ENCODE measurements at places on chromosomes 2 and 18.

DNA sequence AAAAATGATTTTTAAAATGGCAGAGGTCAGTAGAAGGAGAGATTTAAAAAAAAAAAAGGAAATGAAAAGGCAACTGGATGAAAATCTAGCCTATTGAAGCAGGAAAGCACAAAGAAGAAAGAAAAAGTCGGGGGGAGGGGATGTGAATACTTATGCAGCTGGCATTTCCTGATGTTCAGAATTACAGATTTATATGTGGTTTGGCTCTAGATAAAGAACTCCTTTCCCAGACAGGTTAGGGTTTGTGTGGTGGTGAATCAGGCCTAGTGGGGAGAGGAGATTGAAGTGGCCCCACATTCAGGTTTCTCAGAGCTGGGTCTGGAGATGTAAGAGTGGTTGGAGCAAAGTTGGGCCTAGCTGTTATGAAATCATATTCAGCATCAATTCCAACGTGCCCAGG is 394.4 kb downstream of the FIGN start:
- no peak for DNase-seq

DNA sequence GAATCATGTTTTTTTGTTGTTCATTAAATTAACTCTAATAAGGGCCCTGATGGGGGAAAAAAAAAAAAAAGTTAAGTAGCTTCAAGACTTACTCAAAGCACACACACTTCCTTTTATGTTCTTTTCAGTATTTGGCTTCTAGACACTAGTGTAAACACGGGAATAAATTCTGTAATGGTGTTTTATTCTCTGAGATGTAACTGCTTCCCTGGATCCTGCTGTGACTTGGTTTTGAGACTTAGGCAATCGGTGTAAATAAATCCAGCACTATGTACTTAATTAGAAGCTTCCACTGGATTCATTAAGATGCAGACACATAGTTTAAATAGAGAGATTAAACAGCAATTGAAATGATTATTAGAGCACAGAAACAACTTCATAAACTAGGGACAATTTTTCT is 26.1 kb upstream of the AP1S3 start:
- DNase-seq = no peak

DNA sequence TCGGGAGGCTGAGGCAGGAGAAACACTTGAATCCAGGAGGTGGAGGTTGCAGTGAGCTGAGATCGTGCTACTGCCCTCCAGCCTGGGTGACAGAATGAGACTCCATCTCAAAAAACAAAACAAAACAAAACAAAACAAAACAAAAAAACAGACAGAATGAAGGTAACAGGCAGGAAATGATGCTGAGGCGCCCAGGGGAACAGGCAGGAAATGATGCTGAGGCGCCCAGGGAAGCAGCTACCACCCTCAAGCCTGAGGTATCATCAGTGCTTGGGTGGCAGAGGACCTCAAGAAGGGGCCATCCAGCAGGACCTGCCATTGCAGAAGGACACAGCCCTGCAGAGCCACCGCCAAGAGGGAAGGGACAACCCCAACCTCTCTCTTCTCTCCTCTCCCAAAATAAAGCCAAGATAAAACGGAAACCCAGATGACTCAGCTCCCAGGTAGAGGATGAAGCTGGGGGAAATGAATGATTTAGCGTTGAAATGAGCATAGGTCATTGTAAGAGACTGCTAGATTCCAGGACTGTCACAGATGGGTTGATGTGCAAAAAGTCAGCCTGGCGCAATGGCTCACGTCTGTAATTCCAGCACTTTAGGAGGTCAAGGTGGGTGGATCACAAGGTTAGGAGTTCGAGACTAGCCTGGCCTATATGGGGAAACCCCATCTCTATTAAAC is 19.3 kb downstream of the SOWAHC start:
- no peak for DNase-seq

- DNase-seq = no peak
These were observed 72.9 kb downstream of the ZBTB7C start for GRCh38 chr18:48336332-48336731.

DNA sequence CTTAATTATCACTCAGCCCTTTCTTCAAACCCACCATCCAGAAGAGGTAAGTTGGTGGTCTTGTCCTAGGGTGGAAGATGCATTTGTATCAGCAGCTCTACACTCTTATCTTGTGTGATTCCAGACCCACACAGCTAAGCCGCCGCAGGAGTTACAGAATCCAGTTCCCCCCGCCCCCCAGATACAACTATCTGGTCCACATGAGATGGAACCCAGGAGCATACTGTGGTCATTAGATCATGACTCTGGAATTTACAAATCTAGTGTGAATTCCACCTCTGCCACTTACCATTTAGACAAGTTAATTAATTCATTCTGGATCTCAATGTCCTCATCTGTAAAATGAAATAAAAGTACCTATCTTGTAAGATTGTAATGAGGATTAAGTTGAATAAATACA is 486.4 kb downstream of the BCL11A start:
- DNase-seq = no peak

GRCh38 chr2:210195101-210195852 is 24.1 kb upstream of the KANSL1L start:
- no peak for DNase-seq

DNA sequence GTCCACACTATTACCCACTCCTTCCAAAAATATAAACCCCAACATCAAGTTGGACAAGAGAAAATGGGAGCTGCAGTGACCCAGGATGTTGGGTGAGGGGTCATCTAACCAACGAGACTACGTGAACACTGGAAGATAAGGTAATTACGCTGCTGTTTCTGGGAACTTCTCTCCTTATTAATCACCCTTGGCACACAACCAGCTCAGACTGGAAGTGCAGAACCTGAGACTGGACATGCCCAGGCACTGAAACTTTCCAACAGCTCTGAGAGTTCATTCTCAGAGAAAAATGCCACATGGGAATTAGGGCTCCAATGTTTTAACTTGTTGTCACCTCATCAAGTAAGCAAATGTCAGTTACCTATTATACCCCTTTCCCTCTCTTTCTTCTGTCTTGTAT is 135.3 kb downstream of the CCDC148 start:
- no peak for DNase-seq

DNA sequence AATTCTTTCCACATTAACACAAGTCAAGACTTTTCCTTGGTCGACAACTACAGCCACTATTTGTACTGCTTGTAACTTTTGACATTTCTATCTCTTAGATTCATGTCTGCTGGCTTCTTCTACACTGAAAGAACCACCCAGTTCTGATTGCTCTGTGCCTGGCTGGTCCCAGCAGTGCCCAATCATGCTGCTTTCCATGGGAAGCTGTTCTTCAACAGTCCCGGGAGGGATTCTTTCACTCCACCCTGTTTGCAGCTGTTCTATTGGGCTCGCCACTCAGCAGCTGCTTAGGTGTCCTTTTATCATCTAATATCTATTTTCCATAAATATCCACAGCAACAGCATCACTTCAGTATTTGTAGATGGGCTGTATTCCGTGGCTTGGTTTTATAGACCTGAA is 471.1 kb upstream of the SMIM21 start:
- DNase-seq = no peak

- DNase-seq = no peak
These were observed 78.6 kb upstream of the RANBP2 start for GRCh38 chr2:108640731-108641130.

DNA sequence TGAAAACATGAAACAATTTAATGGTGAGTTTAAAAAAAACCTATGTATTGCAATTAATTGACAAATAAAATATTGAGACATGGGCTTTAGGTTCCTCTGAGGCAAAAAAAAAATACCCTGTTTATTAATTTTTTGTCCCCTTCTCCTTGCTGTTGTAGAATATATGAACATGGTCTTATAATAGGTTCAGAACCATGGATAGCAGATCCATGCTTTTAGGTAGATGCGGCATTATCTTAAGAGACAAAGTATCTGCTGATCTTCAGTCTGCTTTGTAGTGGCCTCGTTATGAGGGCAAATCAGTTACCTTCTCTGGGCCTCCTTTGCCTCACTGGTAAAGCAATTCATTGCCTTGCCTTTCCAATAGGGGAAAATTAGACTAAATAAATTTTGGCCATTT is 850.7 kb downstream of the NRXN1 start:
- no peak for DNase-seq

- no peak for DNase-seq
These were observed 327 bp downstream of the LTBP1 start for GRCh38 chr2:32947076-32947483.

GRCh38 chr2:233451950-233452349 is 97.7 kb downstream of the DGKD start:
- DNase-seq = no peak

GRCh38 chr2:106044021-106044420 is 150.1 kb downstream of the UXS1 start:
- DNase-seq = no peak

- DNase-seq = no peak
These were observed 50.3 kb upstream of the ZBTB7C start for GRCh38 chr18:48459465-48459864.

DNA sequence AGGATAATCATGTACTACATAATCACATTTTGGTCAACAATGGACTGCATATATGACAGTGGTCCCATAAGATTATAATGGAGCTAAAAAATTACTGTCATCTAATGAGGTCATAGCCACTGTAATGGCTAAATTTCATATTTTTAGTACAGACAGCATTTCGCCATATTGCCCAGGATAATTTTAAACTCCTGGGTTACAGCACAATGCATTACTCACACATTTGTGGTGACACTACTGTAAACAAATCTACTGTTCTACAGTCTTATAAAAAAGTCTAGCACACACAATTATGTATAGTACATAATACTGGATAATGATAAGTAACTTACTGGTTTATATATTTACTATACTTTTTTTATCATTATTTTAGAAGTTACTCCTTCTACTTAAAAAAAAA is 12.8 kb downstream of the EIF2AK2 start:
- DNase-seq = no peak

DNA sequence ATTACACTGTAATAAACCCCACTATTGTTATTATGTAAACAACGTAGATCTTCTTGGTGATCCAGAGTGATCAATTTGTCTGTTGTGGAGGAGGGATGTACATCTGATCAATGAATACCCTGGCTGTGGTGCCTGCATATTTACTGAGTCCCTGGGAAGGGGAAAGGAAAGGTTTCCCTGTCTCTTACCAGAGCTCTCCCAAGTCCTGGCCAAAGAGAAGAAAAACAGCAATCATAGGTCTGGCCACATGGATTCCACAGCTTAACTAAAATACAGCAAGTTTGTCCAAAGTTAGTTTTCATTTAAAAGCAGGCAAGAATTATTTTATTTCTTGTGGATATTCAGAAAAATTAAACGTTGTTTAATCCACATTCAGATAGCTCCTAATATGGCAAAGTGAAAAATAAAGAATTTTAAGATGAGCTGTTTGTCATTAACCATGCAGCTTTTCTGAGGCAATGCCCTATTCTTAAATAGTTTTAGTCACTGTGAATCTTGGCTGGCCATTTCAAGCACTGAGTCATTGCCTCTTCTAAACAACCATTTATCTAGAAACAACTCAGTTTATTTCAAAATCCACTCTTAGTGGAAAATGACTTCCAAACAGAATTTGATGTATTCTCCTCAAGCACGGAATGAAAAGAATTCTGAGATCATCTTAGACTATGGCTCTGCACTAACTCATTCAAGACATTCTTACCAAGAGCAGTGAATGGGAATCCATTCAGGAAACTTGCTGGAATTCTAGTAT is 1004.4 kb upstream of the CDH2 start:
- DNase-seq = no peak

DNA sequence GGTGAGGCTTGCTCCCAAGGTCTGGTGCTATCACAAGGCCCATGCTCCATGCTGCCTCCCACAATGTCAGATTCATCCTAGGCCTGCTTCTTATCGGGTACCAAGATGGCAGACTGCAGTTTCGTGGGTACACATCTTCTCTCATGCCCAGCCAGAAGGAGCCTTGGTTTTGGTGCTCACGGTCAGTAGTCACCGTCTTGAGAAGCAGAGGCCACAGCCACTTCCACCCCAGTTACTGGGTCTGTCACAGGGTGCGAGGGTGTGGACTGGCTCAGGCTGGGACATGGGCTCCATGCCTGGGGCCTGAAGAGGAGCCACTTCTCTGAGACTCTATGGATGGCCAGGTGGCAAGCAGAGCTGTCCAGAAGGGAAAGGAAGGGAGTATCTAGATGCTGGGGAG is 178.8 kb upstream of the HS6ST1 start:
- no peak for DNase-seq

DNA sequence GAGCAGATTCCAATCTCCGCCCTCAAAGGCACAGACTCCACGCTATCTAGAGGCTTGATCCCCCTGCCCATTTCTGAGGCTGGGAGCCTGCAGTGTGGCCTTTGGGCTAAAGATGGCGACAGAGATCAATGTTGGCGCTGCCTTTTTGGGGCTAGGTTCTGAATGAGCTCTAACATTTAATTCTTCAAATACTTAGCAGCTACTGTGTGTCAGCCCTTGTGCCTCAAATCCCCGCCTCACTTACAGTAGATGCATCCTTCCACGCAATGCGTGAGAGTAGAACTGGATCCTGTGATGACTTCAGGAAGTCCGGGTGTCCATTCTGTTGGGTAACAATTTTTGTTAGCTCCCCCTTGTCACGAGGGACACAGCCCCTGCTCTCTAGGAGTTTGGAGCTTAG is 12.4 kb downstream of the IL1F10 start:
- peak; percentile 38 for DNase-seq

- peak; percentile 9 for DNase-seq
These were observed 461.4 kb downstream of the GALR1 start for GRCh38 chr18:77711096-77711495.

GRCh38 chr2:139790807-139791752 is 1010.9 kb upstream of the NXPH2 start:
- no peak for DNase-seq

- no peak for DNase-seq
These were observed 435.9 kb downstream of the DCDC2C start for GRCh38 chr2:4139316-4139715.

- no peak for DNase-seq
These were observed 1.1 kb downstream of the L3MBTL4 start for GRCh38 chr18:6413579-6414117.

GRCh38 chr2:12269041-12269972 is 447.4 kb upstream of the TRIB2 start:
- DNase-seq = no peak

DNA sequence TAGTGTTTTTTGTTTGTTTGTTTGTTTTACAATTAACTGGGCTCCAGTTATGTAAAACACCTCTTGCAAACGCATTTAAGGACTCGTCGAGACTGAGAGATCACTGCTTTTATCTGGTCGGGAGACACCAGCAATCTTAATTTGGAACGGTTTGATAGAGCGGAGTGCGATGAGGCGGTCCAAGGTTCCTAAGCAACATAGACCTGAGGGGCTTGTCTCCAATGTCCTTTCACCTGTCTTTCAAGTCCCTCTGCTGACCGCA is 729 bp upstream of the SELENOI start:
- no peak for DNase-seq

GRCh38 chr2:224959556-224959955 is 82.7 kb downstream of the DOCK10 start:
- DNase-seq = no peak

GRCh38 chr2:108825736-108826135 is 39.2 kb downstream of the CCDC138 start:
- no peak for DNase-seq

- no peak for DNase-seq
These were observed 17.9 kb downstream of the MGAT5 start for GRCh38 chr2:134271758-134272157.

- DNase-seq = no peak
These were observed 117.6 kb downstream of the METTL8 start for GRCh38 chr2:171316220-171316619.

- DNase-seq = no peak
These were observed 193.7 kb downstream of the INO80D start for GRCh38 chr2:205892251-205892655.

GRCh38 chr2:240875228-240876034 is 6.8 kb downstream of the AGXT start:
- no peak for DNase-seq

All from NCI-H1930 (cell line).